HuH-7 (cell line): ENCODE measurements at places on chromosomes 16 and 17.

DNA sequence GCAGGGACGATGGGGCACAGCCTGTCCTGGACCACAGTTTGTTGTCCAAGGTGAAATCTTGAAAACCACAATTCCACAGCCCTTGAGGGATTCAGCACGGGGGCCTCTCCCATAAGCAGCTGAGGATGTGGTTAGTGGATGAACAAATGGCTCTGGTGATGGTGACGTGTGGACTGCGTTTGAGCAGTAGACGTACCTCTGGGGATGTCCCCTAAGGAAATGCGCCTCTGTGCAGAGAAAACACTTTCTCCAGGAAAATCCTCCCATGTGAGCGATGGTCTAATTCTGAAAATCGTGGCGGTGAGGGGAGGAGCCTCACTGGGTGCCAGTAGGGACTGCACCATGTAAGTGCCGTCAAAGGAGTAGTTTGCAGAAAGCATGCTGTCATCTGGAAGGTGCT lies 2.7 kb upstream of the SEPTIN12 start:
- DNase-seq = no peak

DNA sequence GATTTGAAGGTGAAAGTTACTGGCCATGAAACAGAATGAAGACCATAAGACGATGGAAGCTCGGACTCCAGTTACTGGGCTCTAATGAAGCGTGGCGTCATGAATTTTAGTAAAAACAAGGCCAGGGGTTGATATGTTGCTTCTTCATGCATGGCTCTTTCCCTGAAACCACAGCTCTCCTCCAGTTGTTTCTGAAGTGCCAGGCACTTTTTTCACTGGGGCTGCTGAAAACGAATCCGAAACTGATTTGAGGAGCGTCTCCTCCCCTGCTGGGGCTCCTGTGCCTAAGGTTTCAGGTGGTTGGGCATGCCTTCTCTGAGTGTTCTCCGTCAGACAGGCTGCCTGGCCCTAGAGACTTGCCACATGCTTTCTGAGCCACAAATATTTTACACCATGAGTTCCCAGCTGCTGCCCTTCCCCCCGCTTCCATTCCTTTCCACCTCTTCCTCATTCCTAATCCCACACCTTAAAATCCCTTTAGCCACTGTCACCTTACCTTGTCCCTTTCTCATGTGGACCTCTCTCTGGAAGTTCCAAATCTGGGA lies 3.7 kb upstream of the MYL4 start:
- no peak for DNase-seq

GRCh38 chr16:71775949-71776348 lies 32.7 kb downstream of the AP1G1 start:
- no peak for DNase-seq

DNA sequence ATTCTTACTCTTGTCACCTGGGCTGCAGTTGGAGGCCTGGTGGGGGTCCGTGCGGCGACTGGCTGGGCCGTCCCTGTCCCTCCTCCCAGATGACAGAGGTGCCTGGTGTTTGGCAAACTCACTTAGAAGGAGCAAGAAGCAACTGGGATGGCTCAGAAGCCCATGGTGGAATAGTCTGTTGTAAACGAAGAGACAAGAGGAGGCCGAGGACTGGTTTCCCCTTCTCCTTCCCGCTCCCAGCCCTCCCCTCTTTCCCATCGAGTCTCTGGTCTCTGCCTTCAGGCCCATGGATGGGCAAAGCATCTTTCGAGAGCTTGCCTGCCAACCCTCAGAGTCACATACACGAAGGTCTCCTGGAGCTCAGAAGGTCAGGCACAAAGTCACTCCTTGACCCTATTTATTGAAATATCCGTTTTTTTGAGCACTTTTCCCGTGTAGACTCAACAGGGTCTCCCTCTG lies 364.4 kb downstream of the SEC14L1 start:
- no peak for DNase-seq

GRCh38 chr17:57746221-57746620 lies 1.1 kb upstream of the CCDC182 start:
- no peak for DNase-seq
